T-helper 1 cell treated with Interleukin-12 subunit alpha and Interleukin-12 subunit beta and Interleukin-4 antibody, amounts not matched to agents 30 ng/mL and 1 ng/mL, for 36 hours (primary cell): ENCODE measurements at places on chromosomes 1 and 21. TPM values are rescaled to one million over a fixed set of nuclear protein-coding genes. Genes with fewer than 3 reads are reported as not detected.

The VWA5B1 gene
- not detected in 2 replicates for total RNA-seq

The ANKRD45 gene
- not detected in 2 replicates for total RNA-seq

The RUNX3 gene
- 179 and 186 TPM in 2 replicates for total RNA-seq

The ST3GAL3 gene
- total RNA-seq: 18.5 and 22.4 TPM in 2 replicates

The BATF3 gene
- total RNA-seq: 65.8 and 75.3 TPM in 2 replicates

The ZNF683 gene
- total RNA-seq: 0.34 TPM in 1 of 2 replicates, not detected in the other

The GBP5 gene
- total RNA-seq: 836 and 845 TPM in 2 replicates

The IFNLR1 gene
- 1.2 and 1.6 TPM in 2 replicates for total RNA-seq

The SPRR2G gene
- not detected in 2 replicates for total RNA-seq

The S100A3 gene
- 0.24 TPM in 1 of 2 replicates, not detected in the other for total RNA-seq

The CD52 gene
- total RNA-seq: 1,323 and 1,401 TPM in 2 replicates
